ENCODE measurements at places on chromosomes 7 and 10. TPM values are rescaled to one million over a fixed set of nuclear protein-coding genes. Genes with fewer than 3 reads are reported as not detected.

DNA sequence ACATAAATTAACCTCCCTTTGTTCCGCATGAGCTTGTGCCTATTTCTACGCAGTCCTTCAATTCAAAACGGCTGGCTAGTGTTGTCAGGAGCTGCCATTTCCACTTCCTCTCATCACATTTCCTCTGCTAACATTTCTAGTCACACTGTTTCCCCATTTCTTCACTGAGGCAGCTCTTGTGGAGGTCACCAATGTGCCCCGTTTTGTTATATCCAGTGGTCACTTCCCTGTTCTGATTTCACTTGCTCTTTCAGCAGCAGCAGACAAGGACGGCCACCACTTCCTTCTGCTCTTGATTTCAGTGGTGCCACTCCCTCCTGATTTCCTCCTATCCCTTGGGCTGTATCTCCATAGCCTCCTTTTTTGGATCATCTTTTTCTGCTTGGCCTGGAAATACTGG is 64.8 kb upstream of the SEC61G start:
- H3K27me3 ChIP-seq, result no peaks in the 10 kb centered on the region
- H3K4me3 ChIP-seq, result no peak overlapping the region
- H3K4me1 ChIP-seq, result no peaks in the 10 kb centered on the region
- no peaks in the 10 kb centered on the region for H3K36me3 ChIP-seq
- H3K27ac ChIP-seq, result no peak overlapping the region
- peak; percentile 25 for DNase-seq

DNA sequence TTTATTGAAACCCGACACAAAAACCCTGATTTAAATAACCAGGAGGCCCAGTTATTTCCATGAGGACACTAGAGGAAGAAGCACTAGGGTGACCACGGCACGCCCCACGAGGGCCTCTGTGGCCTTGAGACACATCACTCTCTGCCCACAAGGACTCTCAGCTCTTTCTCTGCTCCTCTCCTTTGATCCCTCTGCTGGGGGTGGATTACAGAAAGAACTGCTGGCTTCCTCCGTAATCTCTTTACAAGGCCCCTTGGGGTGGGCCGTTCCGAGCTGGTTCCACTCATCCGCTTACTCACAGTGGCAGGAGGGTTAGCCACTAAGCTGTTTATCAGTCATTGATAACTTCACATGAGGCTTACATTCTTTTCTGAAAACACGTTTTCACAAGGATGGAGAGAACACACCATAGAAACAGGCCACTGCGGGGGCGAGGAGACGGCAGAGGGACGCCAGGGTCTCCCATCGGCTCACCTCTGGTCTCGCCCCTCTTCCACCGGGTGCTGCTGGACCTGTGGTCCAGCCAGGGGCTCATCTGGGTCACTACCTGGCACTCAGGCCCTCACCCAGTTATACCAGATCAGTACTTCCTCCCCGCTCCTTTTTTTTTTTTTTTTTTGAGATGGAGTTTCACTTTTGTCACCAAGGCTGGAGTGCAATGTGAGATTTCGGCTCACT is 17.6 kb upstream of the PFKFB3 start:
- no peak for DNase-seq
- no peak overlapping the region for H3K27ac ChIP-seq
- no peaks in the 10 kb centered on the region for H3K27me3 ChIP-seq
- no peaks in the 10 kb centered on the region for H3K36me3 ChIP-seq
- H3K4me1 ChIP-seq, result peaks cover 4% of the 10 kb centered on the region
- no peak overlapping the region for H3K4me3 ChIP-seq

Gene NKX1-2
- not detected for total RNA-seq

Gene DKK1
- 1.2 TPM for total RNA-seq

Gene CRTAC1
- total RNA-seq, result 55.1 TPM

Data from lung (tissue), 17 donors.